ENCODE measurements at places on chromosomes 7 and 10.

- no peak for DNase-seq
Measured at GRCh38 chr7:135966341-135967043, 10.7 kb downstream of the MTPN start.

GRCh38 chr7:152851326-152851725, 91.8 kb downstream of the ACTR3B start:
- no peak for DNase-seq

- no peak for DNase-seq
Measured at GRCh38 chr7:129161524-129162225, 17.2 kb downstream of the TSPAN33 start.

DNA sequence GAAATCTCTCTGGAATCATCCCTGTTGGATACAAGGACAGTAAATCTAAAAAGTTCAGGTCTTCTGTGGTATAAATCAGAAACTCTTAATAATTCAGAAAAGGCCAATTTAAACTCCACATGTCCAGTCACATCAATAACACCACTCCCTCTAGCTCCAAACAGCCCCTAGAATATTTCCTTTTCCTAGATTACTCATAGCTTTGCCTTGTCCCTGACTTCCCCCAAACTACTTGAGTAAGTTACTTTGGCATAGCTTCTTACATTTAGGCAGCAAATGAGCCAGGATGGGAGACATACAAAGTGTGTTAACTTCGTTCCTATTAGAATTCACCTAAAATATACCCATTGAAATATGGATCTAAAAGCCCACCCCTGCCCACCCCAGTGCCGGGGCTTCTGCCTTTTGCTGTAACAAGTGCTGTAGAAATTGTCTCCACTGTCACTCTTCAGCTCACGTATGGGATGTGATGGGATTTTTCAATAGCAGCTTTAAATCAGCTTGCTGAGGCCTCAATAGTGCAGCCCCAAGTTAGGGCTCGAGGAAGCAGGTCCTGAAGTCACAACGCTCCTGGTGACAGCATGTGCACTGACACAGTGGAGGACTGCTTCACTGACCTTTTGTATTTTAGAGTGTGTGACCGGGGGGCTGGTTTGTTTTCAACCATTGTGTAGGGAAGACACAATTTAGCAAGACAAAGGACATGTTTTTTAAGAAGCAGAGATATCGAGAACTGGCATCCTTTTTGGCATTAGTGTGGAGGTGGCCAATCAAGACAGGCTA, 218.2 kb upstream of the KMT2E start:
- no peak for DNase-seq

- no peak for DNase-seq
Measured at GRCh38 chr10:97278491-97278989, 13.9 kb downstream of the ARHGAP19 start.

- DNase-seq, result peak; percentile 80
Measured at GRCh38 chr7:73842067-73842976, at the start of gene METTL27. METTL27 (minus strand) TSS chr7:73842516; CDS start chr7:73842140, 376 bp downstream.

DNA sequence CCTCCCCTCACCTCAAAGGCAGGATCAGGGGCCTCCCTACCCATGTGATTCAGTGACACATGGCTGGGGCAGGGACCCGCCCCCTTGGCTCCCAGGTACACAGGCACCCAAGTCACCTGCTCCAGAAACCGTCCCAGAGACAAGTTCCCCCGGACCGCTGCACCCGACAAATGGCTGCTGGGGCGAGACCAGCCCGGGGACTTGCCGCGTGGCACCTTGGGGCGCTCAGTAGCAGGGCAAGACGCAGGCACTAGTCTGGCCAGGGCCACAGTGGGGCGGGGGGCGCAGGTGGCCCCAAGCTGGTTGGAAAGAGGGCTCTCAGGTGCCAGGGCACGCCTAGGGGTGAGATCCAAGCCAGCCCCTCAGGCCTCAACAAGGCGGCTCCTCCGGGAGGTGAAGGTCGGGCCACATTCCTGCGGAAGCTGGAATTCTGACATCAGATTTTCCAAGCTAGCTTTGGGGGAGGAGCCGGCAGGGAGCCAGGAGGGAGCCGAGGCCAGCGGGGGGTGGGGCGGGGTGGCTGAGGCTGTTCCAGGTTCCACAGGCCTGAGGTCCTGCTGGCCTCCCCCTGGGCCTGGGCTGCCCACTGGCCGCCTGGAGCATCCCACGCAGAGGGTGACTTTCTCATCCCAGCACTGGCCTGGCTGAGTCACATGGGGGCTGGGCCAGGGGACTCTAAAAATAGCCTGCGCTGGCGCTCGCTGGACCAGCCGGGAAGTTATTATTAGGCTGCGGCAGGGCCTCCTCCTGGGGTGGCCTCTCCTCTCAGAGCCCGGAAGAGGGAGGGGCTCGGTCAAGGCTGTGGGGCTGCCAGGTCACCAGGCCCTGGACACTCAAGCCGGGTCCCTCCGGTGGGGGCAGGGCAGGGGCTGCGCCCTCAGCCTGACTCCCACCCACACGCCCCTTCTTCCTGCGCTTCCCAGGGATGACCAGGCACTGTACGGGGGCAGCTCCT, 20.5 kb upstream of the INPP5A start:
- DNase-seq, result no peak

GRCh38 chr10:102367441-102367840, 28.1 kb upstream of the NFKB2 start:
- no peak for DNase-seq

GRCh38 chr10:31656851-31657433, 271.7 kb downstream of the ARHGAP12 start:
- no peak for DNase-seq

DNA sequence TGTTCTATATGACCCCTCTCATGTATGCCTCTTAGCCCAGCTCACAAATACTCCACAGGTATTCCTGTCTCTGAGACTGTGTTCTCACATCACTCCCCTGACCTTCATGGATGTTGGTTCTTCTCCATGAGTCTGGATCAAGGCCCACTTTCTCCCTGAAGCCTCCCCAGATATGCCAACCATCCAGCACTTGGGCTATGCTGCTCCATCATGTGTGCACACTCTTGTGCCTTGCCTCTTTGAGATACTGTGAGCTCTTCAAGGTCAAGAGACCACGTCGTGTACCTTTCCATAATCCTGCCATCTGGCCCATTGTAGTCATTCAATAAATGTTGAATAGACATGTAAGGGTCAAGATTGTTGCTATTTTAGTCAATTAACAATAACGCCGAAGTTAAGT, 30.1 kb upstream of the TM9SF3 start:
- DNase-seq, result no peak

DNA sequence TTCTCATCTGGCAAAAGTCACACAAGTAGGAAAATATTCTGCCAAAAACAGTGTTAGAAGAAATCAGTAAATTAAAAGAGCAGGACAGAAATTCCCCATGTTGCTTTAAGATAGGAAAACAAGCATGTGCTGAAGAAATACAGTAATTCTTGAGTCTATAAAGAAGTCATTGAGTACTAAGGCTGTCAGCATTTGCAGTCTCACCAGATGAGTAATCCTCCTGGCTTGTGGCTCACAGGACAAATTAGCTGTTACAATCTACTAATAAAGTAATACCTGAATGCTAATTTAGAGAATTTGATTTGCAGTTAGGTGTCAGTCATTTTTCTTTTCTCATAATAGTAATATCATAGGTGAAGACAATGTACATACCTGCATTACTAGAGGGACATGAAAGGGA, 1158.9 kb upstream of the CELF2 start:
- no peak for DNase-seq

GRCh38 chr7:48611993-48612392, 312.4 kb upstream of the CDC14C start:
- no peak for DNase-seq

- DNase-seq, result no peak
Measured at GRCh38 chr7:37315772-37316715, 132.6 kb downstream of the ELMO1 start.

GRCh38 chr7:10643545-10643944, 330.1 kb upstream of the PHF14 start:
- no peak for DNase-seq

- DNase-seq, result no peak
Measured at GRCh38 chr10:13505052-13505680, 23.6 kb downstream of the BEND7 start.

GRCh38 chr10:117197189-117197588, at the start of gene KCNK18:
KCNK18 (plus strand) TSS chr10:117197489; CDS start chr10:117197489, 0 bp downstream.
- no peak for DNase-seq

DNA sequence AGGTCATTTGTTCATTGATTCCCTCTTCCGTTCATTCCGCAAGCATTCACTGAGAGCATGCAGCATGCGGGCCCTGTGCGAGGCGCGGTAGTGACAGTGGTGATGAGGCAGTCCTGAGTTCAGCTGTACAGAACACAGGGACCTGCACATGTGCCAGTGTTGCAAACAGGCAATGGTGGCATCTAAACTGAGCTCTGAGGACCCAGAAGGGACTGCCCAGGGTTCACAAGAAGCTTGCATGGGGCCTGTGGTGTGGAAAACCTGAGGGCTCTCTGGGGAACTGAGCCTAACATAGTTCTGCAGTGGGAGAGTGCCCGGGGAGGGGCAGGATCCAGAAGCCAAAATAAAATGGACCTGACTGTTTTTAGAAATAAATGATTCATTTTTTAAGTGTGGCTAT, 13.2 kb downstream of the ZNF488 start:
- no peak for DNase-seq

DNA sequence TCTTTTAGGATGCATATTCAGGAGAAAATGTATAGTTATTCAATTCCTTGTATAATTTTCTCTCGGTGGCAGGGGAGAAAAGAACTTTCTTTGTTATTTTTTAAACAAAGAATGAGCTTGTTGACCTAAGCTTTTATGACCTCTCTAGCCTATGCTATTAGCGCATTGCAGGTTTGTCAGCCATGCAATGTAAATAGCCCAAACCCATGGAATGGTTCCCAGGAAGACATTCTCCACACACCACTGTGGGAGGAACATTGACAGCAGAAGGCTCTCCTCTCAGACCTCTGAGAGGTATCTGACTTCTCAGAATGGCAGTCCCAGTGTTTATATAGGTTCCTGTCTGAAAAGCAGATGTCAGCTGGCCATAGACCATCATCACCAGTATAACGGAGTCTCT, 19.6 kb upstream of the AGBL3 start:
- no peak for DNase-seq

- DNase-seq, result no peak
Measured at GRCh38 chr7:110677405-110677804, 413.5 kb upstream of the LRRN3 start.

- no peak for DNase-seq
Measured at GRCh38 chr10:43902842-43903241, 254.2 kb upstream of the ZNF32 start.

DNA sequence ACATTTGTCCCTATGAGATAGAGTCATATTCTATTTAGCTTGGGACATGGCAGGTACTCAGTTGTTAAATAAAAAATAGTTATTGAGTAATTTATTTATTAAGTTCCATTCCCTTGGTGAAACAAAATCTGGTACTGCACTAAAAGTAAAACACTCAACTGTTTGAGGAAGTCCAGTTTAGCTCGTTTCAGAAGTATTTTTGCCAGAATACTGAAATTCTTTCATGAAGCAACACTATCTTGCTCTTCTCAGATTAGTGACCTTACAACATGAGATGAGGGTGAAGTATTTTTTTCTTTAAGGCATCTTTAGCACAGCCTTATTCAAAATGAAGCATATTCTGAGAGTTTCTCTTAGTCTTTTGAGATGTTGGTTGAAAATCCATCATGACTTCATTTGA, 106.0 kb downstream of the ZNF365 start:
- no peak for DNase-seq

DNA sequence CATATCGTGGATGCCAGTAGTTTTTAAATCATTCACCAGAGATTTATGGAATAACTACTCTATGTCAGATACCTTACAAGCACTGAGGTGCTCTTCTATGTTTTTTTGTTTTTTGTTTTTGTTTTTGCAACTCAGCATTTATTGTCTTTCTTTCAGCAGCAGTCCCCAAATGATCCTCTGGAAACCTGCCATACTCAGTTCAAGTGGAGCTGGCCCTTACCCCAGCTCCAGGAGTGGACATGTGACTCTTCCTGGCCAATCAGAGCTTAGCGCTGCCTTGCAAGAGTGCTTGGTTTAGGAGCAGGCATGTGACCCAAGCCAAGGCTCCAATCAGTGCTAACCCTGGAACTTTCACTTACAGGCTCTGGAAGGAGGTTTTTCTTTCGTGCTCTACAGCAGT, 356.6 kb upstream of the ZMIZ1 start:
- DNase-seq, result no peak

DNA sequence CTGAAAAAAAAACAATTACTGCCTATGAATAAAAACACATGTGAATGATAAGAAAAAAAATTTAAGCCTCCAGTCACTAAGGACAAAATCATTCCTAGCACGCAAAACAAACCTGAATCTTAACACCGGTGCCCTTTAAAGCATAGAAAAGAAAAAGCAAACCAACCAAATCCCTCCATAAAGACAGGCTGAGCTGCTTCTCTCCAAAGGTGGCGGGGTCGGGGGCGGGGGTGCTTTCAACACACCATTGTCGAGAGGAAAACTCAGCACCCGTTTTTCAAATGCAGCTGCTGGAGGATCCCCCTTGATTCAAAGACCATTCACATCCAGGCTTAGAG, 1.4 kb downstream of the ST8SIA6 start:
- no peak for DNase-seq

DNA sequence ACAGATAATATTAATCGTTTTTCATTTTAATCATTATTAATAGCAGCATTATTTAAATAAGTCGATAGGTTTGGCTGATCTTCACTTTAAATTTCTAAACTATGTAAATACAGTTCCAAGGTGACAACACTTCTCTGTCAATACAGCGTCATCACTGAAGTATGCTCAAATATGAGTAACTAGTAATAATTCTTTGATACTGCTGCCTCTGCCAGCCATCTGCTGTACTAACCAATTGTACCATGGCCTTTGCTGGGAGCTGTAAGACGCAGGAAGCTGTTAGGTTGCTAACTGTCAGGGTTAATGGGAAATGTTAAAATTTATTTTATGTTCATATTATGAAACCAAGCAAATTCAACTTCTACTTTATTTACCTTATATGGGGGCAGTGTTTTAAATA, 1650.5 kb upstream of the LRRTM3 start:
- no peak for DNase-seq
